ENCODE measurements at places on chromosomes 2 and 18.

GRCh38 chr2:149527998-149528755, 59.4 kb downstream of the MMADHC start:
- DNase-seq, result peak; percentile 5

- no peak for DNase-seq
Measured at GRCh38 chr2:119846021-119846420, 86.3 kb downstream of the PTPN4 start.

DNA sequence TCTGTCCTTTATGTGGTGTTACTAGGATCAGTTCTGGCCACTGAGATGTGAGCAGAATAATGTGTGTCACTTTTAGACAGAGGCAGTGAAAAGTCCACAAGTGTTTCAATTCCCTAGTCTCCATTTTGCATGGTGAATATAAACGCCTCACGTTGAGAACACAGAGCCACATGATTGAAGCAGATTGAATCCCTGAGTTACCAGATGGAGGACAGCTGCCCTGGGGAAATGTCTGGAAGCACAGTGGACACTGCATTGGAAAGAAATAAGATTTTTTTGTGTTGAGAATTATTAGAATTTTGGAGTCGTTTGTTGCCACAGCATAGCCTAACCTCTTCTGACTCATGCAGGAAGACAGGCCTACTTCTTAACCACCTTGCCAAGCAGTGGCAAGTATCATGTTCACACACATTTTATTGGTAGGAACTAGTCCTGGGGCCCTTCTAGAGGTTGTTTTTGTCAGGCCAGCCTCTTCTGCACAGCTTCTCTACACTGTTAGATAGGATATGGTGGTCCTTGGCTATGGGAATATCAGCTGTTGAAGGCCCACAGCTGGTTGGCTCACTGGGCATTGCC, 188.6 kb downstream of the TMEM182 start:
- no peak for DNase-seq

- no peak for DNase-seq
Measured at GRCh38 chr2:237691029-237691907, 63.9 kb downstream of the LRRFIP1 start.

DNA sequence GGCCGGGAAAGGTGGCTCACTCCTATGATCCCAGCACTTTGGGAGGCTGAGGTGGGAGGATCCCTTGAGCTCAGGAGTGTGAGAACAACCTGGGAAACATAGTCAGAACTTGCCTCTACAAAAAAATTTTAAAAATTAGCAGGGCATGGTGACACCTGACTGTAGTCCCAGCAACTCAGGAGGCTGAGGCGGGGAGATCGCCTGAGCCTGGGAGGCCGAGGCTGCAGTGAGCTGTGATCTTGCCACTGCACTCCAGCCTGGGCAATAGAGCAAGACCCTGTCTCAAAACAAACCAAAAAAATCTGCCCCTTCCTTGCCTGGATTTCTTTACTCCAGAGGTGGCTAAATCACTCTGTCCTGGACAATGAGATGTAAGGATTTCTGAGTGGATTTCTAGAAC, 197.7 kb downstream of the NRP2 start:
- no peak for DNase-seq
